ENCODE measurements at places on chromosomes 2 and 18.

DNA sequence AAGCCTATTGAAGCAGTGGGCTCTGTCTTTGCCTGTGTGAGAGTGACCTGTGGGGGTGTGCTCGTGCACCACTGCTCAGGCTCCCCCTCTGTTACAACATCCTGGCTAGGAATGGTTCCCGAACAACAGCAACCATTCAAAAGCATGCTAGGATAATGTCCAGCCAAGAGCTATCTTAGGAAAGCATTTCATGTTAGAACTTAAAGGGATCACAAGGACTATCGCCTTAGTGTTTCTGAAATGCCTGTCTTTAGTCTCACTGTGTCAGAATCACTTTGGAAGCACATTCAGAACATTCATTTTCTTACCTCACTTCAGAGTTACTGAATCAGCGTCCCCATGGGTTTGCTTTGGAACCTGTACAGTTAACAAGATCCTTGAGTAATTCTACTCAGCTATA lies 134.9 kb upstream of the DSEL start:
- no peak for DNase-seq

DNA sequence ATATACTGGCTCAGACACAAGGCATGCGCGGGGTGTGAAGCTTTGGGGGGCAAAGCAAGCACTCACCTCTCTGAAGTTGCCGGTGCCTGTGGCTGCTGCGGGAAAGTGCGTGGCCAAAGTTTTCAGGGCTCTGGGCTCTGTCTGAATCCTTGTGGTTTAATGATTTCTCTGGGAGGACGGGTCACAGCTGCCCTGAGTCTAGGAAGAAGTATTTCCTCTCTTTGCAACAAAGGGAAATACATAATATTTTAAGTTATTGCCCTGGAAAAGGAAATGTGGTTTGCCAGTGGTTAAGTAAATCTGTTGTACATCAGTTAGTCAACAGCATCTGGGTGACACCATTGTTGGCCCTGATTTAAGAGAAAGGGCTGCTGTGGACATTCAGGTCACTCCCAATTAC lies 56.7 kb upstream of the ZDBF2 start:
- DNase-seq = no peak

DNA sequence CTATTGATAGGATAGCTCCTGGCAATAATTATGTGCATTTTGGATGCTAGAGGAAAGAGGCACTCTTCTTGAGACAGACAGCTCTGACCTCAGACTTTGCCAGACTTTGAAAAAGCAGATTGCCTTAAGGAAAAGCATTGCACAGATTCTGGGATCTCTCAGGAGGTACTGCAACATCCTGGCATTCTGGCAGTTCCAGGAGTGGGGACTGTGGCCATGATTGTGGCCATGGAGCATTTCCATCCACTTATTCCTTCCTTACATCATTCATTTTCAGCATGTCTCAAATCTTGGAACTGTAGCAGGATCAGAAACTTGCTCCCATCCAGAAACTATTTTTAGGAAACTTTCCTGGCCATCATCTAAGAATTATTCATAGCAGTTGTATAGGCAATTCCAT lies 144.9 kb upstream of the FOSL2 start:
- no peak for DNase-seq

- DNase-seq = no peak
Measured at GRCh38 chr18:53191634-53192033, 851.6 kb downstream of the DCC start.

DNA sequence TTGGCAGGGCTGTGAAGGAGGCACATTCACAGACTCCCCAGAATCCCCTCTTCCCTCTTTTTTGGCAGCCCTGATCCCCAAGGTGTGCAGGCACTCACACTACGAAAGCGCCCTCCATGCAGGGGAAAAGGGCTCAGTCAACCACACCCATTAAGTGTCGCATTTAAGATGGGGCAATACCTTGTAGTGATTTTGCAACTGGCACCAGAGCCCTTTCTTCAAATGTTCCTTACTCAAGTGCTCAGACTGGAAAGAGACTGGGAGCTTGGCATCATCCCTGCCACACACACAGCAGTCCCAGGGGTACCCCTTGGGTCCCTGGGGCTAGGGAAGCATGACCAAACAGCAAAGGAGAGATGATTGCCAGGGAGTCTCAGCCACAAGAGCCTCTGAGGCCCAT lies 190.1 kb downstream of the HAUS1 start:
- no peak for DNase-seq

DNA sequence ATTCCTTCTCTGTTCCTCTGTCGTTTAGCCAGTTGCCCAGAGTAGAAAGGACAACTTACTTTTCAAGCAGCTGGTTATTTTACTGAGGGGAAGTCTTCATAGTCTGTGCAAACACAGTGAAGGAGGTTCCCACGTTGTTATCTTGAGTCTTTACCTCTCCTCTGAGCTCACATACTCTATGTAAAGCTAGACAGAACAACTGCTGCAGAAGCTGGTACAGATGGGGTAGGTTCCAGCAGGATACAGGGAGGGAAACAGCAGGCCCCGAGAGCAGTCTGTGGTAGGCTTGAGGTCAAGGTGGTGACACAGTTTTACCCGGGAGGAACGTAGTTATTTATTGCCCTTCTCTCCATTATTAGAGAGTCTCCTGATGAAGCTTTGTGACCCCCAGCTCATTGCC lies 93.4 kb upstream of the LDLRAD4 start:
- DNase-seq = no peak
